Activated naive CD4-positive, alpha-beta T cell treated with anti-CD3 and anti-CD28 coated beads, Interleukin-2, amount 50 U/mL, for 16 hours (primary cell): ENCODE measurements at places on chromosomes 7 and 10.

- DNase-seq: no peak
Measured at GRCh38 chr7:94393246-94394108, 1.2 kb upstream of the COL1A2 start.

DNA sequence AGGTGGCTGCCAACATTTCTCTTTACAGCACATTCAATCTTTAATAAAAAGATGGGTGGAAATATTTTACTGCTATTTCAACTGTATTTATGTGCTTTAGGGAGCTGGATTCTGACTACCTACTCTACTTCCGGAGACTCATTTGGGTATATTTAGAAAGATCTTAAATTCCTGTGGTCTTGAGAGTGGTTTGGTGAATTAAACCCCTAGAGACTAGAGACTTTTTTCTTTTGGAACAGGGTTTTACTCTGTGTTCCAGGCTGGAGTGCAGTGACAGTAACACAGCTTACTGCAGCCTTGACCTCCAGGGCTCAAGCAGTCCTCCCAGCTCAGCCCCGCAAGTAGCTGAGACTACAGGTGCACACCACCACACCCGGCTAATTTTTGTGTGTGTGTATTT, 79.0 kb upstream of the HABP2 start:
- DNase-seq: no peak

DNA sequence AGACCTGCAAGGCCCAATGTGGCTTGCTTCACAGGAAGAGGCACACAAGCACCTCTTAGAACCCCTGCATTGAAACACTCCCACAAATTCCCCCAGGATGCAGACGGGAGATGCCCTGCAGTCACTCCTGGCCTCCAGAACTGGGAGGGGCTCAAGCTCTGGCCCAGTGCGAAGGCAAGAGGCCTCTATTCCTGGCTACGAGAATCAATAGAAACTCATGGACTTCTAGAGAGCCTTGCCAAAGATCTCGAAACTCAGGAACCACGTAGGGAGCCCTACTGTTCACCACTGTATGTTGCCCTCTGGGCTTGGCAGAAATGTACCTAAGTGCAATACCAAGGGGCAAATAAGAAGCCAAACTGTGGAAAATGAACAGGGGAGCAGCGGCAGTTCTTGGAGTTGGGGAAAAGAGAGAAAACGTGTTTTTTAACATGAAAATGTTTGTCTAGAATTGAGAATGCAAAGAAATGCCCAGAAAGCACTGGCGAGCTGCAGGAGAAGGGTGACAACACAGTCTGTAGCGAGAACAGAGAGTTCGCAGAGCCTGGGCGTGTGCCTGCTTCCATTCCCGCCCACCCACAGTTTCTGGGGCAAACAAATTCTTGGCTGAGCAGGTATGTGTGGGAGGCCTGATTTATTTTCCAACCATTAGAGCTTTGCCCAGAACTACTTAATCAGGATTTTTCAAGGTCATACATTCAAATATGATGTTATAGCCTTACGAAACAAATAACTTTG, 260.5 kb upstream of the KLF14 start:
- DNase-seq: no peak

DNA sequence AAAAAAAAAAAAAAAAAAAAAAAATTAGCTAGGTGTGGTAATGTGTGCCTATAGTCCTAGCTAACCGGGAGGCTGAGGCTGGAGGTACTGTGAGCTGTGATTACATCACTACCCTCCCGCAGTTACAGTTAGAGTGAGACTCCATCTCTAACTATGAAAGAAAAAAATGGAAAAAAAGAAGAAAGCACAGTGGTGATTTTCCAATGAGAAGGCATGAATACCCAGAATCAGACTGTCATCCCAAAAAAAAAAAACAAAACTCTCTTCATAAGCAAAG, 269.9 kb upstream of the MKLN1 start:
- DNase-seq: peak; percentile 37

GRCh38 chr10:79982861-79983260, 34.0 kb upstream of the SFTPD start:
- no peak for DNase-seq

- no peak for DNase-seq
Measured at GRCh38 chr10:132001238-132001972, 19.7 kb upstream of the BNIP3 start.

DNA sequence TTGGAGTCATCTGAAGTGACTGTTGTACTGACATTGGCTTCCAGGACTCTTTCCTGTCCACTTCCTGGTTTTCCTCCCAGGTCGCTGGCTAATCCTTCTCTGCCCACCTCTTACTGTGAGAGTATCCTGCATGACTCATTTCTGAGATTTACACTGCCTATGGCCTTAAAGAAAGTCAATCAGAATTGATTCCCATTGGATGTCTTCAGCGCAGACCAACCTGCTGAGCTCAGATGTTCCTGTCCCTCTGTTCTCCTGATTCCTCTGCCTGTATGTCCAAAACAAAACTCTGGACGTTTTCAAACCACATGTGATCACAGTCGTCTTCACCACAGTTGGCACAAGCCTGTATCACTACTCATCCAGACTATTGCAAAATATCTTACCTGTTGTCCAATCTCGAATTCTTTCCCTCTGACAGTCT, 262.1 kb downstream of the CREB5 start:
- DNase-seq: no peak

DNA sequence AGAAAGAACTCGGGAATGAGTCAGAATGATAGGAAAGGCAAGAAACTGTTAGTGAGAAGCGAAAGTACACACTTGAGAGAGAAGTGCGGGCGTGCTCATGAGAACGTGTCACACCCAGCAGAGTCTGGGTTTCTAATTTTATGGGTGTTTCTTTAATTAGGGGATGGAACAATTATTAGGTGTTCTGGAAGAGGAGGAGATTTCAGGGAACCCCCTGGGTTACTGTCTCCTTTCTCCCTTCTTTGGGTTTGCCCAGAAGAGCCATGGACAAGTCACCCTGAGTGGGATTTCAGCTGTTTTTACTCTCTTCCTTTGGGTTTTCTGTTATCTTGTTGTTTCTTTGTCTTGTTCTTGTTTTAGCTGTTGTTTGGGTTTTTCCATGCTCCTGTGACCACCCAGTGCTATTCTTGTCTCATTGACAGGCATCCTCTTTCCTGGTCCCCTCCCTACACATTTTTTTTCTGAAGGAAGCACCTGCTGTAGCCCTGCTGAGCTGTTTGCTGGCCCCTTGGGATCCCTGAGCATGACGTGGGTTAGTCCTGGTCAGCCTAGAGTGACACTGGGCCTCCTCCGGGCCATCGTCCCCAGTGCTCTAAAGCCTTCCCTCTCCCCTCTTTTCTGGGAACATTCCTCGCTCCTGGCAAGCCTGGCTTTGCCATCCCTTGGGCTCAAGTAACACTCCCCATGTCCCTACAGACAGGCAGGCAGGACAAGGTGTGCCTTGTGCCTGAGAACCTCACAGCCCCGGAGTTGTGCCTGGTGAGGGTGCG, 3.5 kb downstream of the SH2D4B start:
- DNase-seq: no peak

DNA sequence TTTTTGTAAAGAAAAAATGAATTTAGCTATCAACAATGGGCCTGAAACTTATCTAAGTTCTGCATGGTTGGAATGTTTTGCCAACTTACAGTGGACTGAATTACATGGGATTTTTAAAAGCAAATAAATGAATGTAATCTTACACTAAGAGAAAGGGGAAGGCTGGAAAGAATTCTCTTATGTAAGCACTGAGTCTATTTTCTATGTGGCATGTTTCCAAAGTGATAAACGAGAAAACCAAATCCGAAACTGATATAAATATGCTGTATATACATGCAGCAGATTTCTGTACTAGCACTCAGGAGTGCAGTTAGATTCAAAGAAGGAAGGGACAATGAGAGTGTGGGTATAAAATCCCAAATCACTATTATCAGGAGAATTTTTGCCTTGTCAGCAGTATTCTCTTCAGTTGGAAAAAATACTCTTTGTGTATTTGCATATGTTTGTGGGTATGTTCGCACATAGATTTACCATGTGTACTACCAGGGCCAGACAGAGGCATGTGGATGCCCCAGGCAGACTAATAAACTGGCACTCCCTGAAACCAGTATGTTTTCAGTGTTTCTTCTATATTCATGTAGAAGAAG, 334.3 kb upstream of the SEMA3D start:
- DNase-seq: no peak

DNA sequence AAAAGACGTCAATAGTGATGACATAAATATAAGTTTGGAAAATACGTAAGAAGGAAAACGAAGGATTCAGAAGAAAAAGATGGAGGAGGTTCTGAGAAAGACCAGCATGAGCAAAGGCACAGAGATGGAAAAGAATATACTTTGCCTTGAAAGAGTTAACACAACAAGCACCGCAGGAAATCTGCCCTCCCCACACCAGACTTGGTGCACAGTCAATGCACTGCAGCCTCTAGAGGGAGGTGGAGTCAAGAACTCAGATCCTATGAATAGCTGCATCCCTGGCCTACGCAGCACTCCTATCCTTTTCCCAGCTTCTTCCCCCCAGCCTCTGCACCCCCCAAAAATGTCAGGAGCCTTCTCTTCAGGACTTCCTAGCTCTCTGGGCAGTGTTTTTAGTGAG, 1370.6 kb upstream of the LRRTM3 start:
- no peak for DNase-seq

DNA sequence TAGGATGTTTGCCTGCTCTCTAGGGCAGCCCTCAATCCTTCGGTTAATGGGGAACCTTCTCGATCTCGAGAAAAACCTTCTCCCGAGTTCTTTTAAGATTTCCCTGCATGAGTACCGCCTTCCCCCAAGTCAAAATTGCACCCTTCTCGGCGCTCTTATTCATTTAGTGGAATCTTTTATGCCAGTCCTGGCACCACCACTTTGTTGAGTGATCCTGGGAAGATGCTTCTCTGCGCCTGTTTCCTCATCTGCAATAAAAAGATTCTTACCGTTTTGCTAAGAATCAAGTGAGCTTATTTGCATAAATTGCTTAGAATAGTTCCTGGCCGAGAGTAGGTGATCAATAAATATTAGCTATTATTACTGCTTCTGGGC, 697 bp downstream of the ARPC1A start:
- DNase-seq: no peak

DNA sequence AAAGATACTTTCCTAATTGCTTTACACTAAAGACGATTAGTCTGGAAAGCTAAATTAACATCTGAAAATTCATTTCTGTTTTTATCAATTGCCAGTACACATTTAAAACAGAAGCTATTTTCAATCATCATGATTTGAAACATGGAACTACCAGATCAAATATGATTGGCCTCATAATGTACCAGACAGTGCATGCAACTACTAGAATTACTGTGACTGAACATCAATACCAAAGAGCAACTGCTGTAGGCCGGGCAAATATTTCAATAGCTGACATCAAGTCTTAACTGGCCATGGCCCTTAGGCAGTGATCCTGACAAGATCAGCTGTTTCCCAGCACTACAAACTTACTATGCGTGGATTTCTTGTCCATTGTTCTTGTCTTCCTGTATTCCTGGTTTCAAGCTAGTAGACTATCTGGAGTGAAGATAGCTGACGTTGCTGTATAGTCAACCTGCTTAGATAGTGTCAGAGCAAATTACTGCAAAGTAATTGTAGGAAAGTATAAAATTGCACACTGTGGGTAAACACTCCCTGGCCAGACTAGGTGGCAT, 21.7 kb upstream of the WNT16 start:
- no peak for DNase-seq
